ENCODE measurements at places on chromosomes 4 and X.

- DNase-seq = peak; percentile 7
These were observed 736.9 kb upstream of the MAGEB2 start for GRCh38 chrX:29478336-29479069.

GRCh38 chrX:86981326-86981879 lies 536.2 kb upstream of the KLHL4 start:
- DNase-seq = no peak

- no peak for DNase-seq
These were observed 10.8 kb upstream of the HERC5 start for GRCh38 chr4:88446124-88446523.

DNA sequence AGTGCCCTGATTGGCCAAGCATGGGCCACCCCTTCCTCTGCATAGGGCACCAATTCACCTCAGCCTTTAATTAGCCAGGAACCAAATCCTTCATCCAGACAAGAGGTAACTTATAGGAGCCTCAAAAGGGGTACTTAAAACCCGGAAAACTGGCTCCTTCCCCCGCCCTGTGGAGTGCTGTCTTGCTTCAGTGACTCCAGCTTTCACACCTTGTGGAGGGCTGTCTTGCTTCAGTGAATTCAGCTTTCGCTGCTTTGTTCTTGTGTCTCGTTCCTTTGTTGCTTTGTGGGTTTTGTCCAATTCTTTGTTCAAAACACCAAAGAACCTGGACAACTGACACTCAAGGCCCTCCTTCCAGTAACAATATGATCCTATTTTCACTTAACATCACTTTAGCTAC lies 82.2 kb upstream of the FRG1 start:
- DNase-seq = no peak

DNA sequence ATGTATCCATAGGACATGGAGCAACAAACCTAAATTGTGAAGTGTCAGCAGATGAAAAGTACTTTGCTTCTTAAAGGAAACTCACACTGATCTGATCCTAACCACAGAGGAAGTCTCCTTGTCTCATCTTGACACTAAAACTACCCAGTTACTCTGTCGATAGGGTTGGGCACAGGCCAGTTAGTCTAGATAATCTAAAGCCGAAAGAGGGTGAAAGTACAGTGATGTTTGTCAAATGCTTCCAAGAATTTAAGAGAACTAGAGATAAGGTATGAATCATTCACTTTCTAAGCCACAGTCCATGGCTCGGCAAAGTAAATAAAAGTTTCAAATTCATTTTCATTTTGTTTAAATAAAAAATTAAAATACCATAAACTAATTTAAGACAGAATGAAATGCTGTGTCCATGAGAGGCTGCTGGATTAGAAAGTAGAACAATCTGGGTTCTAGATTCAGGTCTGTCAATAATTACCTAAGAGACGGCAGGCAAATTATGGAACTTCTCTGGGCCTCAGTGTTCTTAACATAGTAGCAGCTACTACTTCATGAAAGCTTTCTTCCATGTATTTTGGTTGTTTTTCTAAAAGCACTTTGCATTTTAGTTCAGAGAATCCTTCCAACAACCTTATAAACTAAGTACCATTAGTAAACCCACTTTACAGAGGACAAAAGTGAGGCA lies 176.7 kb downstream of the LDB2 start:
- DNase-seq = peak; percentile 58

DNA sequence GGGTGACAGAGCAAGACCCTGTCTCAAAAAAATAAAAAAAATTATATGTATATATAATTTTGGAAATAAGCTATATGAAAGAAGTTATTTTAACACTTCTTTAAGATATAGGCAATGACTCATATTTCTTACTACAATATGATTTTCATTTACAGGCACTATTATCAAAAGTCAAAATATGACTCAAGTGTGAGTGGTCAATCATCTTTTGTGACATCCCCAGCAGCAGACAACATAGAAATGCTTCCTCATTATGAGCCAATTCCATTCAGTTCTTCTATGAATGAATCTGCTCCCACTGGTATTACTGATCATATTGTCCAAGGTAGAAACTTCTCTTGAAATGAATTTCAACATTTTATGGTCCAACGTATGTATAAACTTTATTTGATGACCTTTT lies 20.8 kb downstream of the OCIAD1 start:
- DNase-seq = no peak

DNA sequence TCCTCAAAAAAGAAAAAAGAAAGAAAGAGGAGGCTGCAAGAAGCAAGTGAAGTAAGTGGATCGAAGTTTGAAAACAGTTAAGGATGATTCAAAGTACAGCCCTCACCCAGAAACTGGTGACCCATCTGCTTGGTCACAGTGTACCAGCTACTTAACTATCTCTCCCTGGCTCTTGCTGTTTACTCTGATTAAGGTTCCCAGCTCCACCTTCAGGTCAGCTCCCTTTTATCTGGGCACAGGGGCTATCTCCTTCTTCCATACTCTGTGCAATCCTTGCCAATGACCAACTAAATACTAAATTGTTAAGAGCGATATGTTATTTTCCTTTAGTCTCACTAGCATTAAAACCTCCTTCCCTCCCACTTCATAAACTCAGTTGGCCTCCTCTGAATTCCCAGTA lies 81.5 kb upstream of the SMIM10 start:
- DNase-seq = no peak

- DNase-seq = no peak
These were observed 55.5 kb upstream of the LNX1 start for GRCh38 chr4:53646795-53647194.

DNA sequence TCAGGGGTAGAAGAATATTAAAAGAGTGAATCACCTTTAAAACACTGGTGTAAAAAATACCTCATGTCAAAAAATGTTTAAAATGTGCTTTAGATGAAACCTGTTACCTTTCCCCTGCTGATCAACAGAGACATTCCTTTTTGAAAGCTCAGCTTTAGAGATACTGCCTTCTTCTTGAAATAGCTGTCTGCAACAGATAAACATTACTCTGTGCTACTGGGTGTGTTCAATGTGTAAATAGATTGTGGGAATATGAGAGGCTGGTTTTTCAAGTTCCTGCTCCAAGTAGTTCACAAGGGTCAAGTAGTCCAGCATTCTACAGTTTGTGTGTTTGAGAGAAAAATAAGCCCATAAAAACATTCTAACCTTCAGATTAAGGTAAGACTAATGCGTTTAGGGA lies at the start of gene SYTL5:
SYTL5 (plus strand) TSS at position 263 of the 400 bp plus-strand sequence. CDS start 27,337 bp downstream, outside the sequence.
- DNase-seq = no peak

DNA sequence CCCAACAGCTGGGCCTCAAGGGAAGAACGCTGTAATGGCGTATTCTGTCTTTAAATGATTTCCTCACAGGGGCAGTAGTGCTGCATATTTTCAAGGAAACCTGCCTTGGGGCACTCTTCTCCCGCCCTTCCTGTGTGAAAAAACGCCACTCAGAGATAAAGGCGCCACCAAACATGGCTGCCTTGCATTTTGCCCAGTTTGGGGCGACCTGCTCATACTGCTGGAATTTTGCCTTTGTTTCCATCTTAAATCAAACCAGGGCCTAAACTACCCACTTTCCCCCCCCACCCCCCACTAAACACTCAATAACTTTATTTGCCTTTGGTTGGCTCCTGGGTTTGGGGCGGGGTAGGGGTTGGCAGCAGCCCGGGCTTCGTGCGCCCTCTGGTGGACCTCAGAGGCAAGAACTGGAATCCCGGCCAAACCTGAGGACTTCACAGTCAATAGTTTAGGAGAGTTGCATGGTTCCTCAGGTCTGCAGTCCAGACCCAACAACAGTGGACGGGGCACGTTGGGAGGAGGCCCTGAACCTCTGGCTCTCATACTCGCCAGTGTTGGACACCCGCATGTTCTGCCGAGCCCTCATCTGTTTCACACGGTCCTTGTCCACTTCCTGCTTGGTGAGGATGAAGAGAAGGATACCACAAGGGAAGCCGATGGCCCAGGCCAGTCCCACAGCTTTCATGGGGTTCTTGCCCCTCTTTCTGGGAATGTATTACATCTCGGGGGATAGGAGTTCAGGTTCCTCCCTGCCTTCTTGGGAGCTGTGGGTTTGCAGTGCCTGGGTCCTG lies 220.1 kb upstream of the STK26 start:
- peak; percentile 79 for DNase-seq

- DNase-seq = no peak
These were observed 11.0 kb downstream of the ARSJ start for GRCh38 chr4:113968473-113968872.

- no peak for DNase-seq
These were observed 322.2 kb downstream of the IQCM start for GRCh38 chr4:149493492-149493891.

GRCh38 chr4:130043732-130044160 lies 947.8 kb downstream of the C4orf33 start:
- no peak for DNase-seq

- no peak for DNase-seq
These were observed at the start of gene CCDC120 for GRCh38 chrX:49058794-49059193. CCDC120 (plus strand) TSS chrX:49058999; CDS start chrX:49062042, 3,043 bp downstream.

DNA sequence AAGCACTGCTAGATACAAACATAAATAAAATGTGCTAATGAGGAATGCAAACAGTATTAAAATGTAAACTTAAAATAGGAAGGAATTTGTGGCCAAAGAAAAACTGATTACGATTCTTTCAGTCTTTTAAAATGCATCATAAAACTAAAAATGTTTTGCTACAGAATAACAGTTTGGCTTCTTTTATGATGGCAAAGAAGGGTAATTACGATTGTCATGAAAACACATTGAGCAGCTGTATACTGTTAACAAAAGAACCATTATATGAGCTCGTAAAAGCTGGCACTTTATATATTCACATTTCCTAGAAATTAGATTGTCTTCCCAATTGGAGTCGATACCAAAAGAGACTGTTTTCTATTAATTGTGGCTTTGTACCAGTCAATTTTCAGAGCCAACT lies 290.4 kb downstream of the NR3C2 start:
- DNase-seq = no peak

GRCh38 chr4:153234885-153235284 lies 30.6 kb downstream of the TRIM2 start:
- peak; percentile 42 for DNase-seq

GRCh38 chrX:70208479-70208878 lies 26.0 kb upstream of the AWAT1 start:
- DNase-seq = peak; percentile 29

GRCh38 chr4:60313611-60314178 lies 886.4 kb upstream of the ADGRL3 start:
- peak; percentile 62 for DNase-seq

- peak; percentile 19 for DNase-seq
These were observed 39.9 kb downstream of the ATG4A start for GRCh38 chrX:108131471-108131870.

GRCh38 chrX:129784371-129784770 lies 4.6 kb downstream of the SASH3 start:
- DNase-seq = no peak

DNA sequence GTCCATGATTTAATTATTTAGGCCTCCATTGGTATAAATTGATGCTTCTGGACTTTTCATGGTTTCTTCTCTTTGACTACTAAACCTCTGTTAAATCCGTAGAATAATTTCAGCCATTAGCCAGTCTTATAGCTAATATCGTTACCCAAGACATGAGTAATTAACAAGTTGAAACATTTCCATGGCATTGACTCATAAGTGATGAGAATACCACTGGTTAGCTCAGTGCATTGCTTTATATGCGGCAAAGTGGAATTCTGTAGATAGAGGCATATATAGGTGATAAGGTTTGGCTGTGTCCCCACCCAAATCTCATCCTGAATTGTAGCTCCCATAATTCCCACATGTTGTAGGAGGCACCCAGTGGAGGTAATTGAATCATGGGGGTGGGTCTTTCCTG lies 80.6 kb downstream of the VCX2 start:
- DNase-seq = no peak

- DNase-seq = no peak
These were observed 237.9 kb downstream of the MAML3 start for GRCh38 chr4:139916041-139916440.

DNA sequence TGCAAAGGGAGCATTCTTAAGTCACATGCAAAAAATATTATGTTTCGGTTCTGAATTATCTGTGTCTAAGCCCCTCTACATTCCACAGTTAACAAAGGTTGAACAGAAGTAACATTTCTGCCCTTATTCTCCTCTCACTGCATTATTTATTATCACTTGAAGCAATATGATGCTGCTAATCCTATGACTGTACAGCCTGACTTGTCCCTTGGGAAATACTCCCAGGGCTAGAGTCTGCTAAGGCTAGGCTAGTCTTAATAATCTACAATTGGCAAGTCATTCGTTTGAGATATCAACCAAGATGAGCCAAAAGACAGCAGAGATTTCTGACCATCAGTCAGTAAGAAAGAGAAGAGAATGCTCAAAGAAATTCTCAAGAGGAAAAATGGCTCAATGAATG lies 226.9 kb upstream of the HCCS start:
- no peak for DNase-seq

GRCh38 chrX:2521092-2521926 lies 20.5 kb upstream of the DHRSX start:
- no peak for DNase-seq

DNA sequence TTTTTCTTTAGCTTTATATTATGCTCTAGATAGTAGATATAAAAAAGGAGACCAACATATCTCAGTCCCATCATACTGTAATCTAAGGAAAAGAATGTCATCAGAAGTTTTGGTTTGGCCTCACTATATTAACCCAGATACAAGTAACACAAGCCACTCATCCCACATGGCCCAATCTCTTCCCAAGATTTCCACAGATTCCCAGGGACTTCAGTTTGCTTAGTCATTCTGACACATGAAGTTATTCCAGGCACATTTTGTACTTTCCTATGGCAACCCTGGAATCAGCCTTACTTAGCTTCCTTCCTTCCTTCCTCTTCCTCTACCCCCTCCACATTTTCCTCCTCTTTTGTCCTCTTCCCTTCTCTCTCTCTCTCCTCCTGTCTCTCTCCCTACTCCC lies 21.7 kb upstream of the DCLK2 start:
- no peak for DNase-seq

- no peak for DNase-seq
These were observed 223.7 kb downstream of the QDPR start for GRCh38 chr4:17288151-17288550.

DNA sequence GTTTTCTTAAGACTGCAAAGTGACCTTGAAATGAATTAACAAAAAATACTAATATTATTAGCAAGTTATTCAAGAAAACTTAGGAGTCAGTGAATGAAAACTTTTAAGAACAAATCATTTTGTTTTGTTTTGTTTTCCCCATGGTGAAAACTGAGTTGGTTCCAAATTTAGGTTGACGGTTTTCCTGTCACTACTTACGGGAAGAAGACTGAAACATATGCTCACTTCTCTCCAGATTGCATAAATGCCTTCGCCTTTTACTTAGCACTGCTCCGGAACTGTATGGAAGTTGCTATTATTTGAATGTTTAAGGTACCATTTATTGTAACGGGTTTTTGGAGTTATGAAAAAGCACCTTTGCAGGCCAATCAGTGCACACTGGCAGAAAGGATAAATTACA lies 42.8 kb downstream of the DOCK11 start:
- DNase-seq = no peak

- no peak for DNase-seq
These were observed 65.0 kb downstream of the ZFYVE28 start for GRCh38 chr4:2353222-2354107.

Measured in astrocyte of the spinal cord (primary cell).